Activated CD4-positive, alpha-beta T cell treated with anti-CD3 and anti-CD28 coated beads for 1 hour (primary cell): ENCODE measurements at places on chromosomes 2 and 18.

- DNase-seq = no peak
Measured at GRCh38 chr2:233482616-233483015, 84.0 kb downstream of the USP40 start.

DNA sequence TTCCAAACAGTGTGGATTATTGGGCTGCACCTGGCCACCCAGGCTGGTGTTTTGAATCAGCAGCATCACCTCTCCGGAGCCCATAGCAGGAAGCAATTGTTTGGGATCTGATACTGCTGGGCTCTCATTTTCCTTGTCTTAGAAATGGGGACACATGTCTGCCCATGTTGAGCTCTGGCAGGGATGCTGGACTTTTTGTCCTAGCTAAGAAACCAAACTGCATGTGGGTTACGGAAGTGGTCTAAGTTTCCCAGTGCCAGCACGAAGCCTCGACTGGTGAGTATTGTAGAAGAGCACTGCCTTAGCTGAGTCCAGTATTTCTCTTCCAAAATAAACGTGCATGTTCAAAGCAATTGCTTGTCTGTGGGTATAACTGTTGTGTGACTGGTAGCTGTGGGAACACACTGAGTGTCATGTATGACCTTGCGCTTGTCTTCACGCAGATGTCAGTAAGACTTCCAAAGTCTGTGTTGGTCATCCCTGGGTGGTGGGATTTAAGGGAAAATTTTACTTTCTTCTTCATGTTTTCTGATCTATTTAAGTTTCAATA is 43.6 kb downstream of the SH3RF3 start:
- no peak for DNase-seq

DNA sequence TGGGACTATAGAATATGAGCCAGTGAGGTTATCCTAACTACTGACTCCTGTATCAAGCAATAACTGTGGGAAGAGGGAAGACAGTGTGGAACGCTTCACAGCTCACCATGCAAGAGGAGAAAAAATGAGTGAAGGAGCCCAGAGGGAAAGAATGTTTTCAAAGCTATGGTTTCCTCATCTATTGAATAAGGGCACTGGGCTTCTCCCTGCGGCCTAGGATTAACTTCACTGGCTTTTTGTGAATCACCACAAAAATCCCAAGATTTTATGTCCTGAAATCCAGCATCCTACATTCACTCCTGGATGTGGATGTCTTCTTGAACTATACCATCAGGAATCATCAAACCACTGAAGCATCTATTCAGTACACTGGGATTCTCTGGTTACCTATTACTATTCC is 44.5 kb upstream of the SP5 start:
- DNase-seq = no peak

DNA sequence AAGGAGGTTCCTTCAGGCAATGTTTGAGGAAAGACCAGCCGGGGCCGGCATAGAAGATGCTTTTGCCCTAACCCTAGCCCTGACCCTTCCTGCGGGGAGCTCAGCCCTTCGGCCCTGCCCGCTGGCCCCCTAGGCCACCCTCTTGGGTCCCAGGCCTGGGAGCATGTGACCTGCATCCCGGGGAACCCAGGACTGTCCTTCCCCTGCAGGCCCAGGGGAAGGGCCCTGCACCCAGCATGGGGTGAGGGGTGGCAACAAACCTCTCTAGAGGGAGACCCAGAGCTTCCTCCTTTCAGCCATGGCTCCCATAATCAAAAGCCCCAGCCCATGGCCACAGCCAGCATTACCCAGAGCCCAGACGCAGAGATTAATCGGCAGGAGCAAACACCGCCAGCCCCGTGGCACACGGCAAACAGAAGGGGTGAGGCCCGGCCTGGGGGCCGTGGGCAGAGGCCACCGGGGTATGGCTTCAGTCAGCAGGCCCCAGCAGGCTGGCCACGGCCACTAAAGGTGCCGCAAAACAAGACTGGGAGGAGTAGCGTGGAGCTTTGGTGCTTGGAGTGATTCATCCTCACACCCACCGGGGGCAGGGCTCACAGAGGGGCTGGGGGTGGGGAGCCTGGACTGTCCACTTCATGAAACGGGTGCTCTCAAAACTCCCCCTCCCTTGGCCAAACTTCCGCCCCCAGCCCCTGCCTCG is 61.6 kb upstream of the HPCAL1 start:
- no peak for DNase-seq

- DNase-seq = no peak
Measured at GRCh38 chr2:36567711-36568408, 30.1 kb downstream of the FEZ2 start.
